ENCODE measurements at places on chromosomes 11 and 22.

- DNase-seq: no peak
Measured at GRCh38 chr11:128579798-128580504, 7.4 kb downstream of the ETS1 start.

DNA sequence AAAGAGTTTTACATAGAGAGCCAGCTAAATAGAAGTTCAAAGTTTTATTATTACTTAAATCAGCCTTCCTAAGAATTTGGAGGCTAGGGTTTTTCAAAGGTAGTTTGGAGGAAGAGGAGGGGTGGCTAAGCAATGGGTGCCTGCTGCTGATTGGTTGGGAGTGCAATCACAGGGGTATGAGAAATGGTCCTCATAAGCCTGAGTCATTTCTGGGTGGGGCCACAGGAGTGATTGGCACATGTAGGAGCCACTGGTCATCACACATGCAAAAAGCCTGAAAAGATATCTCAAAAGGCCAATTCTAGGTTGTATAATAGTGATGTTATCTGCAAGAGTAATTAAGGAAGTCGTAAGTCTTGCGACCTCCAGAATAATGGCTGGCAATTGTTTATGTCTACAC, 12.9 kb downstream of the OR51L1 start:
- no peak for DNase-seq

DNA sequence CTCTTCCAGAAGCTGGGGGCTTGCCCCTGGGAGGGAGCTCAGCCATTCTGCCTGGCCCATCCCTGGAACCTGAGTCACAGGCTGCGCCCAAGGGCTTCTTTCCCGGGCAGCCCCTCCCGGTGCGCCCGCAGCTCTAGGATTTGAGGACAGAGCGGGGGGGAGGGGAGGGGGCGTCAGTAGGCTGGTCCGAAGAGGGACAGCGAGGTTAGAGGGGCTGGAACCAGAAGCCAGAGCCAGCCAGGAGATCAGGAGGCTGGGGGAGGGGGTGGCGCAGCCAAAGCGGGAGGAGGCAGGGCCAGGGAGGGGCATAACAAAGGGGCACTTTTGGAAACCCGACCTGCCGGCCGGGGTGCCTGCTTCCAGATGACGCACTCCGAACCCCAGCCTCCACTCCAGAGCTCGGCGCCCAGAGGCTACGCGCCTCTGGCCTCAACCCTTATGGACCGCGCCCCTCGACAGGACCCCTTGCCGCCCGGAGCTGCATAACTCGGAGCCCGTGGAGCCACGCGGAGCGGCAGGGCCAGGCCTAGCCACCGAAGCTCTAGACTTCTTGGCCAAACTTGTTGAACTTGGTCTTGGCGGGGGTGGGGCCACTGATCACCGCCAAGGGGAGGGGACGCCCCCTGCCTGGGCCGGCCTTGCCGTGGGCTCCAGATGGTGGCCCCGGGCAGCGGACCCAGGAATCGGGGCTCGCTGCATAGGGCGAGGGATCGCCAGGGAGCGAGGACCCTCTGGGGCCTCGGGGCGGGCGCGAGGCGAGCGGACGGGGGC, 744 bp downstream of the PACSIN3 start:
- DNase-seq: no peak

DNA sequence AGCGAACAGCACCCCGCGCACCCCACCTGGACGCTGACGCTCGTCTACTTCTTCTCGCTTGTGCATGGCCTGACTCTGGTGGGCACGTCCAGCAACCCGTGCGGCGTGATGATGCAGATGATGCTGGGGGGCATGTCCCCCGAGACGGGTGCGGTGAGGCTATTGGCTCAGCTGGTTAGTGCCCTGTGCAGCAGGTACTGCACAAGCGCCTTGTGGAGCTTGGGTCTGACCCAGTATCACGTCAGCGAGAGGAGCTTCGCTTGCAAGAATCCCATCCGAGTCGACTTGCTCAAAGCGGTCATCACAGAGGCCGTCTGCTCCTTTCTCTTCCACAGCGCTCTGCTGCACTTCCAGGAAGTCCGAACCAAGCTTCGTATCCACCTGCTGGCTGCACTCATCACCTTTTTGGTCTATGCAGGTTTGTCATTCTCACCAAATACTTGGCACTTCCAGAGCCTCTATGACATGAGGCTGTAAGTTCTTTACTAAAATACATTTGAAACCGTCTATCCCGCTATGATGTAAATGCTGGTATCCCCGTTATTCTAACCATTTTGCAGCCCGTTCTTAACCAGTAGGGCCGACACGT, 535 bp downstream of the AQP11 start:
- DNase-seq: peak; percentile 38

DNA sequence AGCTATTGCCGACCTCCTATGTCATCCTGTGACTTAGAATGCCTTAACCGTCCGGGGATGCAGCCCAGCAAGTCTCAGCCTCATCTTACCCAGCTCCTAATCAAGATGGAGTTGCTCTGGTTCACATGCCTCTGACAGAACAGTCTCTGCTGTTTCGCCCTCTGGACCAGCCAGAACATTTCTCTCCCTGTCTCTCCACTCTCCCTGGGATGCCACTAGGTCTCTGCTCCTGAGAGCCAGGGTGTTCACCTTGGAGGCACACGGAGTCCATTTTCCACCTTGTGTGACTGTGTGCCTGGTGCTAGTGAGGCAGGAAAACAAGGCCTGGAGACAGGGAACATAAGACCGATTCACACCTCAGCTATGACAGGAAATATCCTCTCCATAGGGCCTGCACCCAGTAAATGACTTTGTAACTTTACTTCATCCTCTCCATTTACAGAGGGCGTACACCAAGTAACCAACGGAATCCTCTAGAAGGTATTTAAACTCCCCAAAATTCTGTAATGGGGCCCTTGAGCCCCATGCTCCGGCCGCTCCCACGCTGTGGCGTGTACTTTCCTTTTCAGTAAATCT, 16.8 kb upstream of the B4GALNT4 start:
- DNase-seq: no peak

- DNase-seq: no peak
Measured at GRCh38 chr11:9855579-9856287, 191.9 kb downstream of the SWAP70 start.

- no peak for DNase-seq
Measured at GRCh38 chr11:133887692-133888332, 42.5 kb upstream of the SPATA19 start.

GRCh38 chr22:30279046-30279788, 10.1 kb downstream of the CASTOR1 start:
- no peak for DNase-seq

- DNase-seq: no peak
Measured at GRCh38 chr11:73554671-73555320, 43.1 kb downstream of the FAM168A start.

DNA sequence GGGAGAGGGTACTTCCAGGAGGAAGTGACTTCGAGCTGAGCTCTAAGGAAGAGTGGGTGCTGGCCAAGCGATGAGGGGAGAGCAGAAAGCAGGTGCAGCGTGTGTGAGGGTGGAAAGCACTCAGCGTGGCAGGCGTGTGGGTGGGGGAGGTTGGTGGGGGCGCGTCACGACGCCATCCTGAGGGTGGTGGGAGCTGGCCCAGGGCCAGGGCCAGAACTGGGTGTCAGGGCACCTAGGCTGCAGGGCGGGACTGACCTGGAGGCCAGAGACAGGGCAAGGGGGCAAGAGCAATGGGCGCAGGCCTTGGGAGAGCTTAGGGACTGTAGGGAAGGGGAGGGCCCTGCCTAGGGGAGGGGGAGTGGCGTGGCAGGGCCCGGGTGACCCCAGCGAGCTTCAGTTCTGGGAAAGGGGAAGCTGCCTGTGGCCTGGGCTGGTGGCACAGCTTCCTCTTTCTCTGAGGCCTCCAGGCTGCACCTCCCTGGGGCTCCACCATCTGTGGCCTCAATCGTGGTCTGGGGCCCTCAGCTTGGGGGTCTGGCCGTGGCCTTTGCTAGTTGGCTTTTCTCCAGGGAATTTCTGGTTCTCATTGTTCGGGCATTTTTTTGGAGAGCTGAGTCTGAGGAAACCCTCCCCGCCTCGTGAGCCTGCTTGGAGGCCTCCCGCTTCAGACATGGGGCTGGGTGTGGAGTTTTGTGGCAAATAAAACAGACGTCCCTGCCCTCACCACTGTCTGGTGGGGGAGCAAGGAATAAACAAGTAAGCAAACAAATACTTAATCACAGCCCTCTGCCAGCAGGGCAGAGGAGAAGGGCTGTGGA, 8.9 kb downstream of the RELT start:
- DNase-seq: no peak

GRCh38 chr11:97123237-97123636, 733.4 kb downstream of the JRKL start:
- no peak for DNase-seq

- DNase-seq: no peak
Measured at GRCh38 chr11:131522851-131523250, 152.4 kb downstream of the NTM start.

- no peak for DNase-seq
Measured at GRCh38 chr11:74400606-74401005, 2.4 kb upstream of the PGM2L1 start.

DNA sequence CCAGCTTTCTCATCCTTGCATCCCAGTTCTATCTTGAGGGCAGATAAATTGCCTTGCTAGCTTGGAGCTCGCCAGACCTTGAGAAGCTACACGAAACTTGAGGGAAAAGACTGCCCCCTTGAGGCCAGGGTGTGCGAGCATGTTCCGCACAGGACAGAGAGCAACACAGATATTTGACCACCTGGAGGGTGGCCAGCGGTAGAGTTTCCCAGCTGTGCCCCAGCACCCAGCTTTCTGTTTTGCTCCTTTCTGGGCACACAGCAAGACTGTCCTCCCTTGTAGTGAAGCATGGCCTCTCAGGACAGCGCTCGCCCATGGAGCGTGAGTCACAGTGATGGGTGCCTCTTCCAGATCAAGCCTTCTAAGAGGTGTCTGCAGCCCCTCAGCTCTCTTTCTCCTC, 23.5 kb downstream of the SPATA19 start:
- DNase-seq: peak; percentile 76

DNA sequence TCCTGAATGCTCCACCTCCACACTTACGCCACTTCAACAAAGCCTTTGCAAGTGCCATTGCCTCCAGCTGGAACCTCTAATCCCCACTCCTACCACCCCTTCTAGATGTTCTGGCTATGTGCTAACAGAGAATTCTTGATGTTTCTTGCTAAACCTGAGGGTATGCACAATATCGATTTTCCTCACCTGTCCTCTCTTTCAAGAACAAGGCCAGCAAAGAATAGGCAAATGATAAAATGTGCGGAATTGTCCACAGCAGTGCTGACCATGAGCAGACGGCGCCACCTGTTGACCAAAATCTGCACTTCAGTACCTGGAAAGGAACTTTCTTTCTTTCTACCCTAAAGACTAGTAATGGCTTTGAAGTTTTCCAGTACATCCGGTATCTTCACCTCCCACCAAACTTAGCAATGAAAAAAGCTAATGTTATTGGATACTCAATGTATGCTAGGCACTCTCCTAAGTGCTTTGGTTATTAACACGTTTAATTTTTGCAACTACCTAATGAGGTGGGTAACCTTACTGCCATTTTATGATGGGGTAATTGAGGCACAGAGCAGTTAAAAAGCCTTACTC, 3.4 kb downstream of the TIMM10 start:
- peak; percentile 42 for DNase-seq

DNA sequence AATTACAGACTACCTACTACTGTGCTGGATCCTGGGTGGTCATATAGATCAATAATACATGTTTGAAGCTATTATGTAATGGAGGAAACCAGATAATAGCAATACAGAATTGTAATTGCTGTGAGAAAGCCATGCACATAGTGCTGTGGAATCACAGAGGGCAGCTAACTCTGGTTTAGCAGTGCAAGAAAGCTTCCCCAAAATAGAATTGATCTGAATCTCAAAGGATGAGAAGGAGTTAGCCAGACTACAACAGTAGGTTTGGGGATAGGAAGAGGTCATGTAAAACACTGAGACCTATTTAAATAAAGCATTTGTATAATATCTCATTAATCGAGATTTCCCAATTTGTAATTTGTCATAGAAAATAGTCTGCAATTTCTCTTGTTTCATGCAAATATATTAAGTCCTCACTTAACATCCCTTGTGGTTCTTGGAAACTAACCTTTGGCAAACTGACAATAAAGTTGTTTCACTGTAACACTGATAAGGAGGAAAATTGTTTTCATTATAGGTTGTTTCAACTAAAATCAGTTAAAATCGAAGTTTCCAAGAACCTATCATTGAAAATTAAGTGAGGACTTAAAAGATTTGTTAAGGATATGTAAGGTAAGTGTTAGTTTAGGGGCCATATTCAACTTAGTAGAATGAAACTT, 7.6 kb downstream of the C11orf58 start:
- no peak for DNase-seq

DNA sequence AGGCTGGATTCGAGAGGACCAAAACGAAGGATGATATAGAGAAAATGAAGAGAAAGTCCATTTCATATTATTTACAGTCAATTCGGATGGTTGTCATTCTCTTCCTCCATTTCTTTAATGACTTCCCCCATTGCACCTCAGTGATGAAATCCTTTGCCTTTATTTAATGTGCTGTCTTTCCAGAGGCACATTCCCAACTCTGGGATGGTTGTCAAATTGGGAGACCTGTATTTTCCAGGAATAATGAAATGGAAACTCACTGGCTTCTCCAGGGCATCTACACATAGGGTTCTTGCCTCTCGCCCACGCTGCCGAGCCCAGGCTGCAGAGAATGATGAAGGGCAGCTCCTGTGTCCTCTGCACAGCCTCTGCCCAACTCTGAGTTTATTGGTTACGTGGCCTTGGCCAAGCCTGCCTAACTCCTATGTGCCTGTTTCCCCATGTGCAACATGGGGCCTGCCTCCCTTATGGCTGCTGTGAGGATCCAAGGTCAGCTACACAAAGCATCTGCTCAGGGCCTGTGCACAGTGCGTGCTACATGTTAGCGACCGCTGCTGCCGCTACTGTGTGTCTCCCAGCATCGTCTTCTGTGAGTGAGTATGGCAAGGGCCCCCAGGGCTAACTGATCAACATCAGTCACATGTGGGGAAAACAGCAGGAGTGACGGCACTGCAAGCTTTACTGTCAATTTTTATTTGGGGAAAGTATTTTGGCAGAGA, 81.5 kb upstream of the BID start:
- DNase-seq: no peak

DNA sequence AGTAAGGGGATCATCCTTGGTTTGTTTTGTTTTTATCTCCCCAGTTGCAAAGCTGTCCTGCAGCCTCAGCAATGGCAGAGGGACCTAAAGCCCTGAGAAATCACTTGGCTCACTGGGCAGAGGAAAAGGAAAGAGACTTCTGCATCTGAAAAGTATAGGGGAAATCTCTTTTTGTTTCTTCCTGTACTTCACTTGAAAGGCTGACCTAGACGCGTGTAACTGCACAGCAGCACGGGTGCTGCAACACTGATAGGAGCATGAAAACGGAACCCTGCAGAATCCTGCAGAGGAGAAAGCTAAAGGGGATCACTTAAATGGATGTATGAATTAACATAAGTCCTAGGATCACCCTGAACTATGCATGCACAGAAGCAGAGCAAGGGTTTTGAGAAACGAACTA, 2.0 kb upstream of the PIWIL3 start:
- DNase-seq: no peak

- no peak for DNase-seq
Measured at GRCh38 chr22:23068832-23069385, 1.4 kb upstream of the GNAZ start.

- peak; percentile 12 for DNase-seq
Measured at GRCh38 chr22:35914665-35915476, 113.8 kb downstream of the RBFOX2 start.

DNA sequence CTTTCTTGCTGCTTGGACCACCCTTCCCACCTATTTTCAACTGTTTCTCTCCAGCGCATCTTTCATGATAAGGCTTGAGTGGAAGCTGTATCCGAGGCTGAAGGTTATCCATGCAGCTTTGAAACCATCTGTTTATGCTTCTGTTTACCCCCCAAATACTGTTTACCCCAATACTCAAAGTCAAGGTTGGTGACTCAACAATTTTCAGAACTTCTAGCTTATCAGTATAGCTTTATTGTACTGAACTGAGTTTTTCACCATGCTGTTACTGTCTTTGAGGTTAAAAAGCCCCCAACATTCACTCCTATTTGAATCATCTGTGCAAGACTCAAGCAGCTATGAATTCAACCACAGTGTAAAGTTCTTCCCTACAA, 1.1 kb upstream of the CABIN1 start:
- no peak for DNase-seq
